ENCODE measurements at places on chromosomes 1 and 21.

DNA sequence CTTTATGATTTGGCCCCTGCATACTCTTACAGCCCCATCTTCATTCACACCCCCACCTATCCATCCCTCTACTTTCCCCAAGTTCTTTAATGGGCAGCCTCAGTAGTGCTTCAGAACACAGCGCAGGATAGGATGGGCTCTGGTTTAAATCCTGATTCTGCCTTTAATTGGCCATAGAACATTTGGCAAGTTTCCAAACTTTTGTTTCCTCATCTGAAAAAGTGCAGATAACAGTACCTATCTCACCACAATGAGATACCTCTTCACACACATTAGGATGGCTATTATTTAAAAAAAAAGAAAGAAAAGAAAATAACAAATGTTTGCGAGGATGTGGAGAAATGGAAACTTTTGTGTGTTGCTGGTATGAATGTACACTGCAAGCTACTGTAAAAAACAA lies 142.5 kb upstream of the VANGL1 start:
- no peak for DNase-seq

DNA sequence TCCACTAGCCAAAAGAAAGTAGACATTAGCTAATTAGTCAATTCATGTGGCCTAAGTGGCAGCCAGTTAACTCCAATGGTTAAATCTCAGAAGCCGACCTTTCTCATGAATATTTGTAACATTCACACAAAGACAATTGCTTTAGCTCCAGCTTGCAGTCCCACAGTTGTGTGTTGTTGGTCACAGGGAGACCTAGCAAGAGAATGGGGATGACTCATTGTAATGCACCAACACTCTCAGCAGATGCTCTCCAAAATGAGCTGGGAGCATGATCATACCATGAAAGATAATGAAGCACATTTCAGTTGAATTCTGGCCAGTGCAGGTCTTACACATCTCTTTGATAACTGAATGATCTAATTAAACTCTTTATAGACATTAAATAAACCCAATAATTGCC lies 160.4 kb downstream of the HLX start:
- no peak for DNase-seq

DNA sequence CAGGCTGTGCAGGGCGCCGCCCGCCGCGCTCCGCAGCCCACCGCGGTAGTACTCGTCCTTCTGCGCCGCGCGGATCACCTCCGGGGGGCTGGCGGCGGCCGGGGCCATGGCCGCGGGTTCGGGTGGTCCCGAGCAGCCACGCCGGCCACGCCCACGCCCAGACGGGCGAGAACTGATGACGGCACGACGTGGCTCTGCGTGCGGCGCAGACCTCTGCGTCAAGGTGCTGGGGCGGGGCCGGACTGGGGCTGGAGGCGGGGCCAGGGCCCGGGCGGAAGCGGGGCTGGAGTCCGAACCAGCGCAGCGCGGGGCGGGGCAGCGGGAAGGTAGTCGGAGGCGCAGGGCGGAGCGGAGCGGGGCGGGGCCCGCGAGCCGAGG lies at the start of gene PEX10:
PEX10 (minus strand) TSS at position 170 of the 378 bp plus-strand sequence; CDS start at position 108, 62 bp downstream.
- peak; percentile 97 for DNase-seq

DNA sequence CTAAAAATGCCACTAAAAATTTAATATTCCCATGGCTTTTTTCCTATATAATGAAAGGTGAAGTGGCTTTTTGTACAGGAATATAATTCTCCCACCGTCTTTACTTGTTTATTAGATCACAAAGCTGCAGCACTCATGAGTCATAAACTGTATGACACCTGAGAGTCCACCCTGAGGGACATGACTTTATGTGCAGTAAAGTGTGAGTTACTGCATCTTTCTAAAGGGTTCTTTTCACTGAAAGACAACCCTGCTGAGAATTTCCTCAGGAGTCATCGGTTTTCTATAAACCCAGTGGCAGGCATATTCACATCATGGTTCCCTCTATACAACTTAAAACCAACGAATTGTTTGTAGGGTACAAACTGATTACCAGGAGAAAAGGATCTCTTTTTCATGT lies 77.4 kb downstream of the APP start:
- no peak for DNase-seq

GRCh38 chr1:66267201-66267940 lies 266.6 kb upstream of the SGIP1 start:
- no peak for DNase-seq

- no peak for DNase-seq
Measured at GRCh38 chr1:14189381-14189780, 409.1 kb upstream of the KAZN start.

DNA sequence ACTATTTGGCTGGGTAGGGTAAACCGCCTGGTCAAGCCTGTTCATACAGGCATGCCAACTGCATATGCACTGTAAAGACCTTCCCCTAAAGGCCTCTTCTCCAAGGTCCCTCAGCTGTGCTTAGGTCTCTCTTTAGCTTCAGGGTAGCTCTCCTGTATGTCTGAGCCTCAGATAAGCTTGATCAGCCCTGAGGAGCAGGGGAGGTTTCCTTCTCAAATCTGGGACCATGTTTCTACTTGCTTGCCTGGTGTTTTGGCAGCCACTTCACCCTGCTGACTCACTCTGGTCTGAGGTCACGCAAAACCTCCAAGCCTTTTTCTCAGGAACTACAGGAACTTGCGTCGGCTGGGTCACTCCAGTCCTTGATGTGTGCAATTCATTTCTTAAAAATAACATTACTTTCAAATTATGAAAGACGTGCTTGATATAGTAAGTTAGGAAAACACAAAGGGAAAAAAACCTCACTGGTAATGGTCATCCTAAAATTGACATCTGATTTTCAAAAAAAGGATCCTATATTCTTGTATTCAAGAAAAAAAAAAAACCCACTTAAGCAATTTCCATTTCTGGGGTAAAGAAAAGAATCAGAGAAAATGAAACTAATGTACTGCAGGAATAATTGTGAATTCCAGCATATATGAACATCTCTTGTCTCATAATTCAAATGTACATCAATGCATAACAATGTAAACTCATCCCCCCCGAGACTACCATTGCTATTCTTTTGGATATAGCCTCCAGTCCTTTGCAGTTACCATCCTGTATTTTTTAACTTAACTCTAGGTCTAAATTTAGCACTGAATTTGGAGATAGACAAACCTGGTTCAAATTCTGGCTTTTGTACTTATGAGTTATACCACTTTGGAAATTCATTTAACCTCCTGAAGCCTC lies 24.8 kb upstream of the RNF19B start:
- DNase-seq, result peak; percentile 70

GRCh38 chr1:119318466-119319309 lies 49.9 kb upstream of the HAO2 start:
- DNase-seq, result no peak

- no peak for DNase-seq
Measured at GRCh38 chr1:11691928-11692711, 610 bp downstream of the DRAXIN start.

DNA sequence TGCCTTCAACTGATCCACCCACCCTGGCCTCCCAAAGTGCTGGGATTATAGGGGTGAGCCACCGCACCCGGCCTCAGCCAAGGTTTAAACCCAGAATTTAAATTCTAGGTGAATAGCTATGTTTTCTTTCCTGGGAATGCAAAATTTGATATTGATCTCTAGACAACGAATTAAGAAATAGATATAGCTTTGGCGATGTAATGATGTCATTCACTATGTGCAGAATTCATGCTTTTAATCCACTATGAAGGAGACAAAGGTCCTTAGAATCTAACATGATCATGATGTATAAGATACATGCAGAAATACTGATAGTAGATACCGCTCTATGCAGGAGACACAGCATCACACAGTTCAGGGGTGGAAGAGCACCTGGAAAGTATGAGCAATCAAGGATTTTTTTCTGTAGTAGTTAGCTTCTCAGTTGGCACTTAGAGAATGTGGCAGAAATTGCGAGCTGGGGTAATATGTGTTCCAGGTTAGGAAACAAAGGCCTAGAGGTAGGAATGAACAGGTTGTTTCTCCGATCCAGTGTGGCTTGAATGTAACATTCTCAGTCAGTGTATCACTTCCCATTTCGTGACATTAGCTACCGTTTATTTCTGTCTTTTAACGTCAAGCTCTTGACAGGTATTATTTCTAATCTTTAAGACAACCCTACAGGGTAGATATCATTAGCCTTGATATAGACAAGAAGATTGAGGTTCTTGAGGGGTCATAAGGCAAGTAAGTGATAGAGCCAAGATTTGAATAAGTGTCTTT lies 3.0 kb upstream of the CEP350 start:
- no peak for DNase-seq

- DNase-seq, result no peak
Measured at GRCh38 chr21:42182713-42183371, 36.1 kb upstream of the ABCG1 start.

- no peak for DNase-seq
Measured at GRCh38 chr21:31310750-31311149, 33.3 kb downstream of the TIAM1 start.

- no peak for DNase-seq
Measured at GRCh38 chr1:22689505-22689904, 21.1 kb upstream of the EPHB2 start.

DNA sequence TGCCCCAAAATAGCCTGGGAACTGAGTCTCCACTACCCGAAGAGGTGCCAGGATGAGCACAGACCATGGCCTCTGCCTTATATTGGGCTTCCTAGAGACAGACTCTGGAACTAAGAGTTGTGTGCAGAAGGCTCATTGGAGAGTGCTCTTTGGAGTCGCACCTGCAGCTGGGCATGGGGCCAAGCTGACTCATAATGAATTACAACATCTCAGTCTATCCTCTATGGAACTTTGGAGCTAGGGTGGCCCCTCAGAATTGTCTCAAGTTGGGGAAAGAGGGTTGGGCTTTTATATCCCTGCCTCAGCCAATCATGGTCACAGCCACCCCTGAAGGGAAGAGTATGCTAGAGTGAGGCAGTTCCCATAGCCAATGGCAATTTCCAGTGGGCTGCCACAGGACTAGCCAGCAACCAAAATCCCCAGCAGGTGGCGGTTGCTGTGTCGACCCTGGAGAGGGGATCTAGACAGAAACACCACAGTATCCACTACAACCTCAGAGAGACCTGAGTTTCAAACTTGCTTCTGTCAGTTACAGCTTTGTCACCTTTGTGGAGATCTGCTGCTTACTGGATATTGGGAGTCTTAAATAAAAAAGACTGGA lies 93.8 kb downstream of the DMRTA2 start:
- no peak for DNase-seq

Data from T-helper 1 cell (primary cell).